ENCODE measurements at places on chromosomes 6 and 20. TPM values are rescaled to one million over a fixed set of nuclear protein-coding genes. Genes with fewer than 3 reads are reported as not detected.

DNA sequence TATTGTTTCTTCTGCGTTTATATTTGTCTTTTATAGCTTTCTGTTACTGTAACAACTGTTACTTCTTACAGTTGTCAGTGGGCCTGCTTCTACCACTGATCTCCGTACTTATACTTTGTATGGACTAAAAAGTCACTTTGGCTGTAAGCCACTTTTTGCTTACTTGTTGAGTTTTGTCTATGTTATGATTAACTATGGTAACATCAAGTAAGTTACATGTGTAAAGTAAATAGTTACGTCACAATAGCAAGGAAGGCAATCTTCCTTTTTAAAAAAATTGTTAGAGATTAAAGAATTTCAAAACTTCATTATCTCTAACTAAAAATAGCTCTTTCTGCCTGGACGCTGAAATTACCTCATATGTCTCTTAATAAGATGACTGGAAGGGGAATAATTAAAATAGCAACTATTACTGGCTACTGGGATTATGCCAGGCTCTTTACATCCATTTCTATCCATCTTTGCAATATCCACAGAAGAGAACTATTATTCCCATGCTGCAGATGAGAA lies 10.9 kb downstream of the TFB1M start:
- H3K27me3 ChIP-seq: no peaks in the 10 kb centered on the region
- H3K4me1 ChIP-seq: no peaks in the 10 kb centered on the region
- no peak overlapping the region for H3K27ac ChIP-seq
- no peak overlapping the region for H3K4me3 ChIP-seq
- H3K36me3 ChIP-seq: peaks cover 15% of the 10 kb centered on the region
- no peak for DNase-seq

DNA sequence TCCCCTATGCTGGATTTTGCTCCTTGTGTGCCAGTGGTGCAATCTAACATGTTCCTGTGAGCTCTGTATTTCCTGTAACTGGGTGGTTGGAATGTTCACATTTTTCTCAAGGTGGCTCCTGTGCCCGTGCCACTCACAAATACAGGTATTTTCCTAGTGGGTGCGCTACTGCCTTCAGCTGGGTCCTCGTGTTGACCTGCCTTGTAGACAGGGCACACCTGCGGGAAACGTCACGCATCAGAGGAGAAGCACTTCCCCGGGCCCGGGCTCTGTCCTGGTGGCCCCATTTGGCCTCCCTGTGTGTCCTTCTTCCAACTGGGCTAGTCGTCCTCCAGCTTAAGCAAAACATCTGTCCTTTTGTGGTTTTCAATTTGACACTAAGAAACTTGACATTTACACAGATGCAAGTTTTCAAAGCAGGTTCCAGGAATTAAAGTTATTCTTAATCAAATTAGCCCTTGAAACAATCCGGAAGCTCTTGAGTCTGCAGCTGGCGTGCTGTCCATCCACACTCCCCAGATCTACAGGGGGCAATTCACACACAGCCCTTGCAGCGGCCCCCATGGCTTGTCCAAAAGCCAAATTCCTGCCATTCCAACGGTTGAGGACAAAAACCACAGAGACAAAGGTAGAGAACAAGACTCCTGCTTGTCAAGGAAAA lies 275.1 kb downstream of the CDC5L start:
- no peaks in the 10 kb centered on the region for H3K4me1 ChIP-seq
- no peak for DNase-seq
- H3K27ac ChIP-seq: no peak overlapping the region
- H3K27me3 ChIP-seq: no peaks in the 10 kb centered on the region
- no peak overlapping the region for H3K4me3 ChIP-seq
- no peaks in the 10 kb centered on the region for H3K36me3 ChIP-seq

The PCMTD2 gene
- 83.8 TPM for polyA plus RNA-seq

The FOXC1 gene
- 0.48 TPM for polyA plus RNA-seq

- H3K36me3 ChIP-seq: no peaks in the 10 kb centered on the region
- no peaks in the 10 kb centered on the region for H3K4me1 ChIP-seq
- no peak for DNase-seq
- H3K27me3 ChIP-seq: no peaks in the 10 kb centered on the region
- no peak overlapping the region for H3K27ac ChIP-seq
- H3K4me3 ChIP-seq: no peak overlapping the region
Measured at GRCh38 chr6:45104429-45104828, 223.7 kb upstream of the RUNX2 start.

The GPX6 gene
- not detected for polyA plus RNA-seq

The CNKSR3 gene
- 25.8 TPM for polyA plus RNA-seq

DNA sequence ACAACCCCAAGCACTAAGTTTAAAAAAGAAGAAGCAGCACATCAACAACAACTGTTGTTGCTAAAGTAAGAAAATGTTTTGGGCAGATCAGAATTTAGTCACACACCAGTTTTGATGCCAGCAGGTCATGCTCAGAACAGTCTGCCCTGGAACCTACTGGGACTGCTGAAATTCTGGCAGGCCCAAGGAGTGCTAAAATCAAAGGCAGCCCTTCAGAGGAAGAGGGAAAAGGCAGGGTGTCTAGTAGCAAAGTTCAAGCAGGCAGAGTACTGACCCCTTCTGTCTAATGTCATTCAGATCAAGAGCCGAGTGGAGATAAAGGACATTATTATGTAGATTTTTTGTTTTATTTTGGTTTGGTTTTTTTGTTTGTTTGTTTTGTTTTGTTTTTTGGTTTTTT lies 96.6 kb upstream of the LOC128125822 start:
- H3K4me3 ChIP-seq: no peak overlapping the region
- no peak overlapping the region for H3K27ac ChIP-seq
- H3K4me1 ChIP-seq: peaks cover 9% of the 10 kb centered on the region
- no peaks in the 10 kb centered on the region for H3K36me3 ChIP-seq

The UBE2C gene
- 35.6 TPM for polyA plus RNA-seq

GRCh38 chr6:70900047-70900446 lies 56.8 kb downstream of the B3GAT2 start:
- no peak overlapping the region for H3K27ac ChIP-seq
- H3K4me1 ChIP-seq: no peaks in the 10 kb centered on the region
- no peak overlapping the region for H3K4me3 ChIP-seq
- DNase-seq: no peak
- no peaks in the 10 kb centered on the region for H3K27me3 ChIP-seq

The LY6G5C gene
- polyA plus RNA-seq: 2.6 TPM

Data from large intestine (tissue), 12 donors.